ENCODE measurements at places on chromosomes 6 and 20. TPM values are rescaled to one million over a fixed set of nuclear protein-coding genes. Genes with fewer than 3 reads are reported as not detected.

The PBOV1 gene
- not detected for total RNA-seq

The MUCL3 gene
- not detected for total RNA-seq

The MYL9 gene
- 75.1 TPM for total RNA-seq

The BCAS1 gene
- not detected for total RNA-seq

The LYRM2 gene
- 34.2 TPM for total RNA-seq

The PPP1R14C gene
- 13.9 TPM for total RNA-seq

The MLIP gene
- 0.32 TPM for total RNA-seq

The NT5E gene
- 602 TPM for total RNA-seq

The CYP21A2 gene
- not detected for total RNA-seq

The FRMD1 gene
- not detected for total RNA-seq

The RIMS1 gene
- total RNA-seq: 7.8 TPM

The SOX18 gene
- total RNA-seq: not detected

The VIP gene
- total RNA-seq: not detected

The CYP39A1 gene
- 8.4 TPM for total RNA-seq

The NKAIN2 gene
- not detected for total RNA-seq

The WASF1 gene
- total RNA-seq: 14.7 TPM

The ECT2L gene
- total RNA-seq: 0.11 TPM

The EPHA7 gene
- total RNA-seq: not detected

The SPAG4 gene
- 7.3 TPM for total RNA-seq

The GSTA3 gene
- not detected for total RNA-seq

The SLC25A27 gene
- total RNA-seq: 18.9 TPM

The AVP gene
- not detected for total RNA-seq

The NNAT gene
- 0.13 TPM for total RNA-seq

The SIRPB2 gene
- total RNA-seq: not detected

The GJA10 gene
- not detected for total RNA-seq

The BPIFA1 gene
- not detected for total RNA-seq

The RAET1G gene
- total RNA-seq: 9.4 TPM

The FERMT1 gene
- 3.9 TPM for total RNA-seq

The ZBTB12 gene
- 1.9 TPM for total RNA-seq

The PGBD1 gene
- total RNA-seq: 6.4 TPM

The IMPG1 gene
- total RNA-seq: not detected

The OLIG3 gene
- total RNA-seq: not detected

The TTK gene
- total RNA-seq: 21.8 TPM

The EYA4 gene
- total RNA-seq: 0.32 TPM

The BPIFB4 gene
- total RNA-seq: not detected

The EPM2A gene
- total RNA-seq: 5.0 TPM

The BHLHE23 gene
- not detected for total RNA-seq

The NKX2-2 gene
- total RNA-seq: not detected

The SLC4A11 gene
- 1.2 TPM for total RNA-seq

The SMLR1 gene
- not detected for total RNA-seq

The ACTL10 gene
- 1.7 TPM for total RNA-seq

The ROS1 gene
- 2.5 TPM for total RNA-seq

The SGK2 gene
- 1.4 TPM for total RNA-seq

The MEP1A gene
- total RNA-seq: not detected

The HLA-DQB1 gene
- total RNA-seq: not detected

The ZNF343 gene
- 7.4 TPM for total RNA-seq

The WFDC5 gene
- not detected for total RNA-seq

The SPEF1 gene
- 0.22 TPM for total RNA-seq

The RIN2 gene
- total RNA-seq: 67.8 TPM

The DSE gene
- total RNA-seq: 173 TPM
